Activated CD4-positive, CD25-positive, alpha-beta regulatory T cell treated with anti-CD3 and anti-CD28 coated beads, Interleukin-2, amount 50 U/mL, for 24 hours (primary cell): ENCODE measurements at places on chromosomes 13 and 19.
A peak's percentile ranks its signal among the peaks of the same experiment; 100 is the strongest.

DNA sequence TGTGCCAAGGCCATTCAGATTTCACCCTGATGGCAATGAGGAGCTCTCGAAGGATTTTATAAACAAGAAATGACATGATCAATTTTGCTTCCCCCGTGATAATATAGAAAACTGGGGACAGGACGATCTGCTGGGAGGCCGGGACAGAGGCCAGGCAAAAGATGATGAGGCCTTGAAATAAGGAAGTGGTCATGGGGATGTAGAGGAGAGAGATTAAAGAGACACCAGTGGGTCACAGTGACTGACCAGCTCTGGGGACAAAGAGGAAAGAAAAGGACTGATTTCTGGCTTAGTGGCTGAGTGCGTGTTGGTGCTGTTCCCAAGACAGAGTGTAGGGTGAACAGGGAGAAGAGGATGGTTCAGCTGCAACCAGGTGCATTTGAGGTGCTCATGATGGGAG lies 68.7 kb upstream of the FLT1 start:
- no peak for ATAC-seq

DNA sequence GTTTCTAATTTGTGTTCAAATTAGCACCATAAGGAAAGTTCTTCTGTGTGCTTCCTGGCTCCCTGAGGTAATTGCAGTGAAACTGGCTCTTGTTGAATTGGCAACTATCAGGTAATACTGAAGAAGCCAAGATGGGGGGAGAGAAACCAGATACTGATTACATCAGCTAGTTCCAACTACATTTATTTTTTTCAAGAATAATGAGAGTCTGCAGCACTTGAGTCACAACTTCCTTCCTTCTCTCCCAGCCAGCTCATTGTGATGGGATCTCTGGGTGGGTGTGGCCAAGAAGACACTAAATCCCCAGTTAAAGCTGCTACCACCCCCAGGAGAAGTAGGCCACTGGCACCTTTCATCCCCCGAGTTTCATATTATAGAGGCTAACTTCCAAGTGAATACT lies 100.7 kb upstream of the RXFP2 start:
- ATAC-seq: no peak

DNA sequence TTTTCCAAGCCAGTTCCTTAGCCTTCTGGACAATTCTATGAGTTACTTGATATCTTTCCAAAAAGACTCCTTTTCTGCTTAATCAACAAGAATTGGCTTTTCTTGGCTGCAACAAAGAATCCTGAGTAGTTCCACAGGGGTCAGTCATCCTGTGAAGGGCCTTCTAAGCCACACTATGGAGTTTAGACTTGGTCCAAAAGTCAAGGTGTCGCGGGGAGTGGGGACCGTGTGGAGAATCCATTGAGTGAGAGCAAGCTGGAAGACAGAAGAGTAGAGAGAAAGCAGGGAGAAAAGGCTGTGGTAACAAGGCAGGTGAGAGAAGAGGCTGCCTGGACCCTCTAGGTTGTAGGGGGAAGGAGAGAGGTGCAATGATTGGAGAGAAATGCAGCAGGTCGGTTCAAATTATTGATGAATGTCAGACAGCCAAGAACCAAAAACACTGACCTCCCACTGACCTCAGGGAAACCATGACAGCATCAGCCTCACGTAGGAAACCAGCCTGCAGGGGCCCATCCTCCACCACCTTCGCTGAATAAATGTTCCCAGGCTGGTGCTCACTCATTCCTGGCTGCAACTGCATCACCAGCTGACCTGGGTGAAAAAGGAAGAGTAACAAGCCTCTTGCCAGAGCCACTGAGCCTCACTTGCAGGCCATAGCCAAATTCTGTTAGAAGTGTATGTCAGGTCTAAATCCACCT lies 7.1 kb upstream of the IFT88 start:
- no peak for ATAC-seq

DNA sequence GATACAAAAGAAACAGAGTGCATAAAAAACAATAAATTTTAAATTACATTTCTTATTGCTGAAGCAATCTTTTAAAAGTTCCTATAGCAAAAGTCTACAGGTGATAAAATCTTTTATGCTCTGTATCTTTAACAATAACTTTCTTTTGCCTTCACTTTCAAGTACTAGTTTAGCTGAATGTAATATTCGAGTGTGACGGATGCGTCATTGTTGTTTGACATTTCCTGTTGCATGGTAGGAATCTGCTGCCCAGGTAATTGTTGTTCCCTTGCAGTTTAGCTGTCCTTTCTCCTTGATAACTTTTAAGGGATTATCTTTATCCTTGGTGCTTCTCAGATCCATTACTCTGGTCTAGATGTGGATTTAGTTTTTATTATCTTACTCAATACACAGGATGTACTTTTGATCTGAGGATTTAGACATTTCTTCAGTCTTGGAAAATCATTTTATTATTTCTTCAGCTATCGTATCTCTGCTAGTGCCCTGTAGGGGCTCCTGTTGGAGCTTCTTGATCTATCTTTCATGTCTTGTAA lies 2.1 kb upstream of the CPB2 start:
- no peak for ATAC-seq

GRCh38 chr19:6259312-6259861 lies 20.4 kb downstream of the MLLT1 start:
- ATAC-seq: no peak

GRCh38 chr19:54248016-54248601 lies 5.5 kb upstream of the LILRA6 start:
- ATAC-seq: peak; percentile 76

GRCh38 chr13:98910501-98910951 lies 67.3 kb downstream of the DOCK9 start:
- ATAC-seq: peak; percentile 74

GRCh38 chr19:1412995-1413800 lies 5.8 kb downstream of the DAZAP1 start:
- ATAC-seq: no peak

- peak; percentile 25 for ATAC-seq
These were observed 1.4 kb upstream of the HPN start for GRCh38 chr19:35039881-35040825.

GRCh38 chr13:26759907-26760831 lies at the start of gene GPR12:
Gene GPR12, minus strand, starts transcription at chr13:26760786. Its CDS starts 959 bp downstream, at chr13:26759827.
- no peak for ATAC-seq

DNA sequence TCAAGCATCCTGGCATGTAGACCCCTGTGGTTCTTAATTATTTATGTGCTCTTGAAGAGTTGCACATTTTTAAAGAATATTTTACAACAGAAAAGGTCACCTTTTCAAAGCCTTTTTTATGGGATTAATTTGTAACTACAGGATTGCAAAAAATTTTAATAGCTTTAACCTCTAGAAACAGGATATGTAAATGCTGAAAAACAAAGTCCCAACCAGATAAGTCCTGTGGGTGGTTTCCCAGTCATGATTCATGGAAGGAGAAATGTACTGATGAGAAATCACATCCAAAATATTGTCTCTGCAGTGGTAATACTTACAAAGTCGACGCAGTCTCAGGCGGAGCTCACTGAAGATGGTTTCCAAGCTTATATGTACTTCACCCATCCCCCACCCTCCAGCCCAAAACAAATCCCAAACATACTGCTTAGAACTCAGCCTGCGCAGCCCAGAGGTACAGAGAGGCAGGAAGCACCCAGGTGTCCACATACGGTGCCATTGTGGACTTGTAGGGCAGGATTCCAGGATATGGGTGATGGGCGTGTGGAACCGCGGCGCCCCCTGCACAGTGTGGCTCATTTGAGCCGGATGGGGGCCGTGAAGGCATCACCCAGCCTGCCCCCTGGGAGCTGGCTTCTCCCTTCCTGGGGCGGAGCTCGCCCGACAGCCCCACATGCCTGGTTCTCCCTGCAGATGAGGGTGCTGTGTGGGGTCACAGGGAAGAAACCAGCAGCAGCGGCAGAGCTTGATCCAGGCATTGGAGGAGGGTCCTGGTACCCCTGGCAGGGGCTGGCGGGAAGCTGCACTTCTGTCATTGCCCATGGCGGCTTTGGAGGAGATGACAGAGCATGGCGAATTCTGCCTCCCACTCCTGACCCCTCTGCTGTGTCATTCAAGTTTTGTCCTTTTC lies 101.2 kb downstream of the ATP11A start:
- ATAC-seq: no peak

- no peak for ATAC-seq
These were observed 207.8 kb downstream of the DCLK1 start for GRCh38 chr13:35923347-35923746.

DNA sequence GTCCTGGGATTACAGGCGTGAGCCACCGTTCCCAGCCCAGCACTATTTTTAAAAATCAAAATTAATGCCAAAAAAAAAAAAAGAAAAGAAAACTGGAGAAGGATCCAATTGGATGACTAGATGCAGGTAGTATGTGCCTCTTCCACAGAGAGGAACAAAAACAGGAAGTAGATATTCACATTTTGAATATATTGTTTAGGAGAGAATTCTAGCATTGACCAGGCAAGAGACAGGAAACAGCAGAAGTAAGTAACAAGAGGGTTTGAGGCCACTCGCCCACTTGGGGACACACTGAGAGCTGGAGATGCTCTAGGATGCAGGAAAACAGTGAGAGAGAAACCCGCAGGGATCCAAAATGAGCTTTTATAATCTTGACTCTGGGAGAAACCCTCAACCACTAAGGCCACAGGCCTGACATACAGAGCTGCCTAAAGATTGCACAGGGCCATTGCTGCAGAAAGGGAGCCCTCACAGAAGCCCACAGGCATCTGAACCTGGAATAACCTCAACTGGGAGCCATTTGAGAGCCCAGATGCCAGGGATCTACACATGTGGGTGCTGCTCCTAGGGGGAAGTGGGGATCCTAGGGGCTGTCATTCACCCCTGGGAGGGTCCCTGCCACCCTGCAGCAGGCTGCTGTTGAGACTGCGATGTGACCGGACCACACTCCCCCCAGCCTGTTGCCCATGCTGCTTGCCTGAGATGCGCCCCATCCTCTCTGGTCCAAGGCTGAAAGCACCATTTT lies 28.2 kb downstream of the IGFL2 start:
- ATAC-seq: no peak

- no peak for ATAC-seq
These were observed 1.6 kb downstream of the LMNB2 start for GRCh38 chr19:2454962-2455850.

DNA sequence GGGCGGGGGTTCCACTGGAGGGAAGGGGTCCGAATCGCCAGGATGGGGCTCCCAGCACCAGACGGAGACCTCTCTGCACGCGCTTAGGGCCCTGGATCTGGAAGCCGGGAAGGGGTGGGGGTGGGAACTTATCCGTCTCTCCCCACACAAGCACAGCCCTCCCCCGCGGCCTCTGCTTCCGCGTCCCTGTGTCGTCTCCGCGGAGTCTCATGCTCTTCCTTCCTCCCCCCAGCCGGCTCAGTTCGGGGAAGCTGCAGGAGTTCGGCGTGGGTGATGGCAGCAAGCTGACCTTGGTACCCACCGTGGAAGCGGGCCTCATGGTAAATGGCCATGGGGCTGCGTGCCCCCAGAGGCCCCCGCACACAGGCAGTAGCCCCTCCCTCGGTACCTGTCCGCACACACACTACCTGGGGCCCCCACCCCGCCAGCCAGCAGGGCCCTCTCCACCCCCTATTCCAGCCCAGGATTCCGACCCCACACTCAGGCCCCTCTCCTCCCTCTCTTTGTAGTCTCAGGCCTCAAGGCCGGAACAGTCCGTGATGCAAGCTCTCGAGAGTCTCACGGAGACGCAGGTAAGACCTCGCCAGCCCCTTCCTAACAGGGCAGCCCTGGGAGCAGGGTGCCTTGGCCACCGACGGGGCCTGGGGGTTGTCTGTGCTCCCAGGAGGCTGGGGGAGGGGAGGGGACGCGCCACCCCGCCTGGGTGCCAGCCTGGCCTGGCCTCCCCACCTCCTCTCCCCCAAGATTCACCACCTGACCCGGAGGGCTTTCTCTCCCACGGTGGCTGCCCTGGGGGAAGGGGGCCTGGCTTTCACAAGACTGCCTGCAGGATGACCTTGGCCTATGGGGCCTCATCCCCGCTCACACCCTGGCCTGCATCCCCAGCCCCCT lies 3.2 kb downstream of the MIDN start:
- no peak for ATAC-seq

DNA sequence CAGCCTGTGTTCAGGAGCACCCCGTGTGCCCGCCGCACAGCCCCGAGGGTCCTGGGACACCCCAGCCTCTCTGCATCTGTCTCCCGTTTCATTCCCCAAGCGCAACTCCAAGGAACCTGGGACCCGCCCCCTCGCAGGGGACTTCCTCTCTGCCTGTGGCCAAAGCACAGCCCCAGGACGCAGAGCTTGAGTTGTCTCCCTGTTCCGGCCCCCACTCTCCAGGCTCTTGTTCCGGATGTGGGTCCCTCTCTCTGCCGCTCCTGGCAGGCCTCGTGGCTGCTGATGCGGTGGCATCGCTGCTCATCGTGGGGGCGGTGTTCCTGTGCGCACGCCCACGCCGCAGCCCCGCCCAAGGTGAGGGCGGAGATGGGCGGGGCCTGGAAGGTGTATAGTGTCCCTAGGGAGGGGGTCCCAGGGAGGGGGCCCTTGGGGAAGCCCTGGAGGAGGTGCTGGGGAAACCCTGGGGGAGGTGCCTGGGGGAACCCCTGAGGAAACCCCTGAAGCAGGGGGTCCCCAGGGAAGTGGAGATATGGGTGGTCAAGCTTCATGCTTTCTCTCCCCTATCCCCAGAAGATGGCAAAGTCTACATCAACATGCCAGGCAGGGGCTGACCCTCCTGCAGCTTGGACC lies 1.3 kb downstream of the HCST start:
- peak; percentile 67 for ATAC-seq

GRCh38 chr13:80962173-80962572 lies 621.2 kb upstream of the SPRY2 start:
- ATAC-seq: no peak

DNA sequence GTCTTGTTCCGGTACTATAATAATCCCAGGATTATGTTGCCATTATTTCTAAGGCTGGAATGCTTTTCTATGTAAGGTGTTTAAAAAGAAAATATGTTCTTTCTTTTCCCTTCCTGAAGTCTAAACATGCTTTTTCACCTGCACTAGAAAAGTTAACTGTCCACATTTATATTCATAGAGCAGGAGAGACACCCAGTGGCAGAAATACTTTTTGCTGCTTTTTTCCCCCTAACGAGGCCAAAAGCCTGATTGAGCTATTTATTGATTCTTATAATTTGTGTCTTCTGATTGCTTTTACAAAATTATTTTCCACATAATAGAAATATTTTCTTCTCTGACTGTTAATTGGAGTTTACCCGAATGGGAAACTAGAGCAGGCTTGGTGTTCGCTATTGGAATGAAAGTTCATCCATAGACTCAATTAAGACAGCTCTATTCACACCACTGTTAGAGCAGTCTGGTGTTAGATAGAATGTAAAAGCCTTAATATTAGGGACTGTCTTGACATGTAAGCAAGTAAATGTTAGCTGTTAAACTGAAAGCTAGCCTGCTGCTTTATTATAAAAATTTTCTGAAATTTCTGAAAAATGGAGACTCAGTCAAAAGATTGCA lies 15.8 kb downstream of the GPR180 start:
- ATAC-seq: peak; percentile 51

DNA sequence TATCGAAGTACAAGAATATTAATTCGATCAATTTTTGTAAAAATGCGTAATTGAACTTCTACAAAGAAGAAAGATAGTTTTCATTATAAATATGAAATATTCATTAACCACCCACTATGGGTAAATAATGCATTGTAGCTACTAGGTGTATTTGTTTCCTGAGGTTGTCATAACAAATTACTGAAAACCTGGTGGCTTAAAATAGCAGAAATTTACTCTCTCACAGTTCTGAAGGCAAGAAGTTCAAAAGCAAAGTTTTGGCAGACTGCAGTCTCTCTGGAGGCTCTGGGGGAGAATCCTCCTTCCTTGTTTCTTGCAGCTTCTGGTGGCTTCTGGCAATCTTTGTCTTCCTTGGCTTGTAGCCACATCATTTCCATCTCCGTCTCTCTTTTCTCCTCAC lies 99.2 kb upstream of the MIR17HG start:
- no peak for ATAC-seq
